Spleen (tissue), 13 donors: ENCODE measurements at places on chromosomes 12 and 14.
A peak's percentile ranks its signal among the peaks of the same experiment; 100 is the strongest.

GRCh38 chr12:27186022-27186839 lies 57.9 kb upstream of the STK38L start:
- DNase-seq, result no peak

DNA sequence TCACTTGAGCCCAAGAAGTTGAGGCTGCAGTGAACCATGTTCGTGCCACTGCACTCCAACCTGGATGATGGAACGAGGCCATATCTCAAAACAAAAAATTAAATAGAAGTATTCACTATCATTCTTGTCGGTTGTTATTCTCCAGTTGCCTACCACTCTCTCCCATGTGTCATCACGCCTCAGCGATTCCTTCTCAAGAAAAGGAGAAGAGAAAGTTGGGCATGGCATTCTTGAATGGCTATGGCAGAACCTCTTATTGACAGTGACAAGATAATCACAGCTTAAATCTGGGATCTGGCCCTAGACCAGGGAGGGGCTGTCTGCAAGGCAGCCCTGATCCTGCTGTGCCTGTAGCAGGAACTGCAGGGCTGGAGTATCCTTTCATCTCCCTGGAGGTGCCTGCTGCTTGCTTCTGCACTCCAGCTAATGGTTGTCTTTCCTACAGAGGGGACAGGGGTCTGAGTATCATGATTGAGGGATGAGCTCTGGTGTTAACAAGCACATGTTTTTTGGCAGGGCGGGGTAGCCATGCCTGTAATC lies 12.8 kb upstream of the MLEC start:
- DNase-seq, result no peak

DNA sequence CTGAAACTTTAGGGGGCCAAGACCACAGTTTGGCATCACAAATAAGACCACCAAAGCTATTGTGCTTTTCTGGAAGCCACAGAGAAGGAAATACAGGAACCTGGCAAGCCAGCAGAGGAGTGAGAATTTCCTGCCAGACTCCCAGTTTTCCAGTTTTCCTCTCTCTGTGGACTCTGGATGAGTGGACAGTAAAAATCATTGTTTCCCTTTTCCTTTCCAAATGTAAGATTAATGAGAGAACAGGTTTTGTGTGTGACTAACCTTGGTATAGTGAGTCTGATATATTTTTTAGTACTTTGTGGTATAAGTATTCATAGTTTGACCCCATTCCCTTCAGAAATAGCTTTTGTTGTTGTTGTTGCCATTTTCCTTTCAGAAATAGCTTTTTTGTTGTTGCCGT lies 2.6 kb upstream of the TAC3 start:
- no peak for DNase-seq

DNA sequence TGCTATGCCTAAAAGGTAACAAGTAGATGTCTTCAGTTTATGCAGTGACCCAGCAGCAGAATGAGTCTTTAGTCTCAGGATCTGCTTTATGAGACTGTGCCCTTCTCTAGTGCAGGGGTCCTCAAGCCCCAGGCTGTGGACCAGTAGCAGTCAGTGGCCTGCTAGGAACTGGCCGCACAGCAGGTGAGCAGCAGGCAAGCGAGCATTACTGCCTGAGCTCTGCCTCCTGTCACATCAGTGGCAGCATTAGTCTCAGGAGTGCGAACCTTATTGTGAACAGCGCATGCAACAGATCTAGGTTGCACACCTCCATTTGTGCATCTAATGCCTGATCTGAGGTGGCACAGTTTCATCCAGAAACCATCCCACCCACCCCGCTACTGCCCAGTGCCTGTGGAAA lies 38.4 kb downstream of the LRP6 start:
- DNase-seq, result no peak

DNA sequence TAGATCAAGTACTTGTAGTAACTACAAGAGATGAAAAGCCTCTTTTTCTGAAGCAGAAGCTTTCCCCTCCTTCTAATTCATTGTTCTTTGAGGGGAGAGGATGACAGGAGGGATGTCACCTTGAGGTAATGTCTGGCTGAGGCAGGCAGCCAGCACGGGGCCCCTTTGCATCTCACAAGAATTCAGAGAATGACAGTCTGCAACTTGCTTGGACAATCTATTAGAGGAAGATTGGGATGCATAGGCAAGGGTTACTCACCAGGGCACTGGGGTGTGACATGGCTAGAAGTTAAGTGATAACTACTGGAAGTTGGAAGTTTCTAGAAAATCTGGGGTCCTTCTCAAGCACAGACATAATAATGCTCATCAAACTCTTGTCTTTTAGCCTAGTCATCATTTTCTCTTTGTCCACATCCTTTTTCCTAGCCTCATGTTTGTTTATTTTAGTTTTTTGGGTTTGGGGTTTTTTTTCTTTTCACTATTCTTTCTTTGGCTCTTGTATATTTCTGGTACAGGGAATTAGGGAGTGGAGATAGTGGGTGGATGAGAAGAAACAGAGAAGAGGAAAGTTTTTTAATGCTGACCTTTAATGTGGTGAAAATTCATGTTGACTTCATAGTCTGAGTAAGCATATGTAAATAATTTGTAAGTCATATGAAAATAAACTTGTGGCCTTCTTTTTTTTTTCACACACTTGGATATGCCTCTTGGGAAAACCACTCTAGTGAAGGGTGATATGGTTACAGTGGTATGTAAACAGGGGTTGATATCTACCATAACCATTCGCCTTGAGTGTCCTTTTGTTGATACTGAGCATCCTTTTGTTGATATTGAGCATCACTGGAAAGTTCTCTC lies 55.1 kb downstream of the TTLL5 start:
- DNase-seq, result no peak

DNA sequence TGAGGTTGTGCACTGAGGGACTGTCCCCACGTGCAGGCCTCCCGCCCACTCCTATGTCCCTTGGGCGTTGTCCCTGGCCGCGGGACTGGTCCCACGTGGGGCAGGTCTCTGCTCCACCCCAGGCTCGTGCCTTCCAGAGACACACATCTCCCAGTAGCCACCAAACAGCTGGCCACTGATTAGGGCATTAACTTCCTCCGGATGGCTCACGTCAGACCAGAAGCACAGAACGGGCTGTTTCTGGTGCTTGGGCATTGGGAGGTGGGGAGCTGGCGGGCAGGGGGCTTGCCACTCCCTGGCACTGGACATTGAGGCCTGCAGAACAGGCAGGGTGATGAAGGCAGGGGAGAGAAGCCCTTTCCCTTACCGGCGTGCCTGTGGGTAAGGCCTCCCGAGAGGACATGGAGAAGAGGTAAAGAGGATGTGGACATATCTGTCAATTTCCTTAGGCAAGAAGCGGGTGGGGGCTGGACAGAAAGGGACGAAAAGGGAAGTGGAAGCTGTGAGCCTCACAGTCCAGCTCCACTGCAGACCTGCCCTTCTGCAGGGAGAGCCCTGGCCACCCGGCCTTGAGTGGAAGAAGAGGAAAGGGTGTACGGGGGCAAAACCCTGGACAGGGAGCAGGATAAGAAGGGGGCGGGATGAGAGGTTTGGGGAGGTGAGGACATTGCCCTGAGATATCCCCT lies 101.2 kb downstream of the NINJ2 start:
- peak; percentile 86 for DNase-seq

- no peak for DNase-seq
Measured at GRCh38 chr12:125091401-125091800, 26.2 kb downstream of the AACS start.

GRCh38 chr12:90954921-90955320 lies at the start of gene CCER1:
TSS of gene CCER1 (minus strand) at chr12:90955176. CDS start at chr12:90954742, 434 bp downstream.
- peak; percentile 73 for DNase-seq

DNA sequence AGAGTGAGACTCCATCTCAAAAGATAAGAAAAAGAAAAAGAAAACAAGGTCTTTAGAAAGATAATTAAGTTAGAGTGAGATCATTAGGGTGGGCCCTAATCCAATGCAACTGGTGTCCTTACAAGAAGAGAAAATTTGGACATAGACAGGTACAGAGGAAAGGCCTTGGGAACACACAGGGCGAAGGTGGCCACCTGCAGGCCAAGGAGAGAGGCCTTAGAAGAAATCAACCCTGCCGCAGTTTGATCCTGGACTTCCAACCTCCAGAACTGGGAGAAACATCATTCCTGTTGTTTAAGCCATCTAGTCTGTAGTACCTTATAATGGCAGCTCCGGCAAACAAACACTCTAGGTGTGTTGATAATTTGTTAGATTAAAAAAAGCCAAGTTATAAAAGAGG lies 491.9 kb downstream of the MED13L start:
- no peak for DNase-seq

GRCh38 chr12:90250766-90251165 lies 542.1 kb upstream of the ATP2B1 start:
- no peak for DNase-seq

DNA sequence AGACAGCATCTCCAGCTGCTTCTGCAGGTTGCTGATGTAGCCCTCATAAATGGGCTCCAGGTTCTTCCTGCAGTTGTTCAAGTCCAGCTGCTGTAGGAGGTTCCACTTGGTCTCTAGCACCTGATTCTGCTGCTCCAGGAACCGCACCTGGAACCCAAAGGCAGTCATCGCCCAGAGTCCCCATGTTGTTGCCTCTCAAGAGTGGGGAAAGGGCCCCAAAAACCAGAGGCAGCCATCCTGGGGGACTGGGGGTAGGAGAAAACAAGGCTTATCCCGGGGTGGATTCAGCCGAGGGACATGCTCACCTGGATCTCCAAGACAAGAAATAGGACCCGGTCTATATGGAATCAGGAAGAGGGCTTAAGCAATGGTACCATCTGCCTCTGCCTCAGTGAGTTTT lies 2.3 kb downstream of the KRT72 start:
- no peak for DNase-seq

- no peak for DNase-seq
Measured at GRCh38 chr12:74619884-74620283, 82.2 kb downstream of the ATXN7L3B start.
